Lung (tissue), 17 donors: ENCODE measurements at places on chromosomes 11 and 22. TPM values are rescaled to one million over a fixed set of nuclear protein-coding genes. Genes with fewer than 3 reads are reported as not detected.

The CAPN5 gene
- 3.0 TPM for polyA plus RNA-seq

The FOLR1 gene
- polyA plus RNA-seq = 76.0 TPM

The GNAZ gene
- 0.77 TPM for polyA plus RNA-seq

The CSF2RB gene
- 6.6 TPM for polyA plus RNA-seq

The RAB3IL1 gene
- polyA plus RNA-seq = 6.7 TPM

The C11orf91 gene
- 0.58 TPM for polyA plus RNA-seq

The C11orf87 gene
- not detected for polyA plus RNA-seq
